GM03348 (cell line): ENCODE measurements at places on chromosomes 12 and 14.

DNA sequence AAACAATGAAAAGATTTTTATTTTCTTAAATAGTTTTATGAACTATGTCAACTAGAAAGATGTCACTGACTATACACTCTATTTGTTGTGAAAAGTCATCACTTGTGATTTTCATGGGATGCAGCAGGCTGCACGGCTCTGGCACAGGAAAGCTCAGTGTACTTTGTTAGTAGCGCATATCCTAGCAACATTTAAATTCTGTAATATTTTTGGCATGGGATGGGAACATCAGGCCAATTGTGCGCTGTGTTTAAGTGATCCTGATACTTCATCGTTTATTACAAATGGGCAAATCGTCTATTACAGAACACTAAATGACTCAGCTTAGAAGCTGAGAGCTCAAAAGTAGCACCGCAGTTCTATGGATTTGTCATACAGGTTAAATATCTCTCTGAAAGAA, 60.7 kb upstream of the SAV1 start:
- DNase-seq, result no peak

DNA sequence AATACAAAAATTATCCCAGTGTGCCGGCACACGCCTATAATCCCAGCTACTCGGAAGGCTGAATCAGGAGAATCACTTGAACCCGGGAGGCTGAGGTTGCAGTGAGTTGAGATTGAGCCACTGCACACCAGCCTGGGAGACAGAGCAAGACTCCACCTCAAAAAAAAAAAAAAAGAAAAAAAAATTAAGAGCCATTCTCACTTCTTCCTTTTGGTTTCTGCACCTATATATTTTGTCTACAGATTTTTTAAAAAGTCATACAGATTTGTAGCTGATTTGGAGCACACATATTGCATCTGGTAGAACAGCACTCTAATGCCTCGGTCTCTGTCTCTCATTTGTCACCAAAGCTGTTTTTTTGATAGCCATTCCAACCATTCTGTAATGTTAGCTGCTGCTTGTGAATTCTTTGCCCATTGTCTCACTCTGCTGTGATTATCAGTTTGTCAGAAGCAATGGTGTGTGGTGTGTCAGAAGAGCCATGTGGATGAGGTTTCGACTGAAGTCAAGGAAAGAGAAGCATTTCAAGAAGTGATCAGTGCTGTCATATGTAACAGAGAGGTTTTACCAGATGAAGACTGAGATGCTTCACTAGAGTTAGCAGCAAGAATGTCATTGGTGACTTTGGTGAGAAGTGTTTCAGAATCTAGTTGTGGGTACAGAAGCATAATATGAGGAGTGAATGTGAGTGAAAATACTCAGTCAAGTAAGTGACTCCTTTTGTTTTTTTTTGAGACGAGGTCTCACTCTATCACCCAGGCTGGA, 8.7 kb upstream of the KTN1 start:
- DNase-seq, result no peak

DNA sequence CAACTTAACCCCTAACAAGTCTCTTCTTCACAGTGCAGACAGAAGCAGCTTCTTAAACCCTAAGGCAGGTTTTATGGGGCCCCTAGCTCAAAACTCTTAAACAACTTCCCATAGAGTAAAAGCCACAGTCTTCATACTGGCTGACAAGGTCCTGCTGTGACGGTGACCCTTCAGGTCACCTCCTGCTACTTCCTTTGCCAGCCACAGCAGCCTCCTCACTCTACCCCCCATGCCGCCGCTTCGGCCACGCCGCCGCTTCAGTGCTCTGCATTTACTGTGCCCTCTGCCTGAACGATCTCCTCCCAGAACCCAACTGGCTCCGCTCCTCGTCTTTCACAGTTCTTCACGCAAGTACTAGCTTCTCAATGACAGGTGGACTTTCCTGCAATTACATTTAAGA, 45.5 kb downstream of the ACADS start:
- DNase-seq, result no peak

GRCh38 chr14:68458840-68459469, 333.9 kb downstream of the ZFP36L1 start:
- DNase-seq, result peak; percentile 70

- DNase-seq, result peak; percentile 33
Observed at GRCh38 chr14:89674936-89675335, 257.9 kb upstream of the FOXN3 start.

GRCh38 chr14:34220921-34221320, 241.1 kb downstream of the SPTSSA start:
- DNase-seq, result no peak

GRCh38 chr12:6450091-6450868, 1.6 kb upstream of the TAPBPL start:
- no peak for DNase-seq

- no peak for DNase-seq
Observed at GRCh38 chr14:99188731-99189191, 83.2 kb downstream of the BCL11B start.

DNA sequence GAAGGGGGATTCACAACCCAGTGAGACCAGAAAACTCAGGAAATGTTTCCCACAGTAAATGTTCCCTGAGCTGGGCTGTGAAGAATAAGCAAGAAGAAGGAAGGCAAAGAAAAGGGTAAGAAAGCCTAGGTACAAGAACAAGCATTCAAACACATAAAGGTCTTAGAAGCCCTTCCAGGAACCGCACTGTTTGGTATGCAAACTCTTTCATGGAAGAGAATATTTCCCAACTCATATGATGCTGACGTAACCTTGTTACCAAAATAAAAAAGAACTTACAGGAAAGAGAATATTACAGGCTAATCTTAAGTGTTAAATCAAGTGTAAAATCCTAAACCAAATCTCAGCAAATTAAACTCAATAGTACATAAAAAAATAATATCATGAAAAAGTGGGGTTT, 23.6 kb downstream of the MED6 start:
- no peak for DNase-seq

DNA sequence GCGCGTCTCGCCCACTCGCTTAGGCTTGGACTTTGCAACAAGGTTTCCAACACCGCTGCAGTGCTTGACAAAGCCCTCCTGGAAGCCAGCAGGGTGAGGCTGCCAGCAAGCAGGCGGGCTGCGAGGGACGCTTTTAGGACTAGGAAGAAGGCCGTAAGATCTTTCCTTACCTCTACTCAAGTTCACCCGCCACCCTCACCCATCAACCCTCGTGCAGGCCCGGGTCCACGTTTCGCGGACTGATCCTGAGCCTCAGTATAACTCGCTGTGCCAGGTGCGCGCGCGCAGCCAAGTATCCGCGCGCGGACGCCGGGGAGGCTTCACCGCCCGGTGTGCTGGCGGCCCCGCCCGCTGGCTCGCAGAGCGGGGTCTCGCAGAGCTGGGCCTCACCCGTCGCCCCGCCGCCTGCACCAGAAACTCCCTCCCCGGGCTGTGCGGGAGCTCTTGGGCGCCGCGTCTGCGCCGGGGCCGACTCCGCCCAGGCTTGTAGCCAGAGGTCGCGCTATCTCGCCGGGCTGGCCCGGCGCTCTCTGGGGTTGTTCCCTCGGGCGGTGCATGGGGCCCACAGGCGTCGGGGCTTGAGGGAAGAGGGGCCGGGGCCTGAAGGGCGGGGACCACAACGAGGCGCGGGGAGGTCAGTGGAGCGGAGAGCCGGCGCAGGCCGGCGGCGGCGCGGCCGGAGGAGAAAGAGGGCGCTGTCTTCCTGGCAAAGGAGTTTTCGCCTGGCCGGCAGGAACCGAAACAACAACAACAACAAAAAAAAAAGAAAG, 7.6 kb upstream of the SIX1 start:
- DNase-seq, result peak; percentile 84

GRCh38 chr12:12608557-12608957, 3.1 kb upstream of the CREBL2 start:
- no peak for DNase-seq

DNA sequence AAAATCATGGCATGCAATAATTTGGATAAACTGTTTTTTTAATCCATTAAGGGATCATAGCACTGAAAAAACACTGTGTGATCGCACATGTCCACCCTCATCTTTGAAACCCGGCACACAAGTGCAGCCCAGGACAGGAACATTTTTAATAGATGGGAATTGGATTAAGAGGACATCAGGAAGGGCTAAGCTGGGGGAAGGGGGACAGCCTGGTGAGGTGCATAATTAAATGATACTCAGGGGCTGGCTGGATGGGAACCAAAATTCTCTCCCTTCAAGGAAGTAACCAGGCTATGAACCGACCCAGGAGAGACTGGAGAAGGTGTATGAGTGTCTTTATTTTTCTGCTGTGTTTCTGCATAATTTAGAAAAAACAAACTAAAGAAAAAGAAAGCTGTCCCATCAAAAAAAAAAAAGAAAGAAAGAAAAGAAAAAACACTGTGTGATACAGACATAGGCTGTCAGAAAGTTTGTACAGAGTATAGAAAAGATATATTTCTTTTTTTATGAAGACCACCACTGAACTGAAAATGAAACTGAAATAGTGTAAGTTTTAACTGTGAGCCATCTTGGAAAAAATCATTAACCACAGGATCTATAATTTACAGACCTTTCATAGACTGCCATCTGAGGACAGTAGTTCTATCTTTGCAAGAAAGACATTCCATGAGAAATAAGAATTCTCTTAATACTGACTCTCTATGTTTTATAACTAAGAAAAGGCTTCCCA, 75.1 kb upstream of the SLC38A4 start:
- DNase-seq, result no peak

DNA sequence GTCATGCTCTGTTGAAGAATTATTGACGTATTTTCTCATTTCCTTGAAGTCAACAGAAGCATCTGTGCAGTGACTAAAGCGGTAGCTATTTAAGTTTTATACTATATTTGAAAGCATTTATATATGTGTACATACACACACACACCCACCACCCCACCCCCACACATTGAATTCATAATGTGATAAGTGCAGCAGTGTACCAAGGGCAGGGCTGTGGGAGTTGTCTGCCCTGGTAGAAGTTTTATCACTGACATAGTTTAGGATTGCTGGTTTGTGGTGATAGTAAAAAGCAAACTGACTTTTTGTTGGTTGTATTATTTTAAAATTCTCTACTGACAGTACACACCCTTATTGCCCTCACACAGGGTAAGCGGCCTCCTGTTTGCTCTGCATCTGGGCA, 39.1 kb downstream of the GAS2L3 start:
- no peak for DNase-seq

DNA sequence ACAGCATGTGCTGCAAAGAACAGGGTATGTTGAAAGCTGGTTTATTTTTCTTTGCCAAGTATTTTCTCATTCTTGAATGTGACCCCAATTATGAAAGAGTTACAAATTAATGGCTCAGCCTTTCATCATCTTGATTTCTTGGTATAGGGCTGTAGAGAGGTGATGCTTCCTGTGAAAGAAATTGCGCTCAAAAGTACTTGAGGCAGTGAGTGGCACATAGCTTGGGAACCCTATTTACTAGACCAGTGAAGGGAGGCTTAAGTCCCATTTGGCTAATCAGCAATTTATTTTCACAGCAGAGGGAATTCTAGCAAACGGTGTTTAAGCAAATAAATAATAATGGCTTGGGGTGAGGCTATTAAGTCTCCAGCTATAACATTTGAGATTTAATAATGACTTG, 153.9 kb upstream of the MIS18BP1 start:
- no peak for DNase-seq

DNA sequence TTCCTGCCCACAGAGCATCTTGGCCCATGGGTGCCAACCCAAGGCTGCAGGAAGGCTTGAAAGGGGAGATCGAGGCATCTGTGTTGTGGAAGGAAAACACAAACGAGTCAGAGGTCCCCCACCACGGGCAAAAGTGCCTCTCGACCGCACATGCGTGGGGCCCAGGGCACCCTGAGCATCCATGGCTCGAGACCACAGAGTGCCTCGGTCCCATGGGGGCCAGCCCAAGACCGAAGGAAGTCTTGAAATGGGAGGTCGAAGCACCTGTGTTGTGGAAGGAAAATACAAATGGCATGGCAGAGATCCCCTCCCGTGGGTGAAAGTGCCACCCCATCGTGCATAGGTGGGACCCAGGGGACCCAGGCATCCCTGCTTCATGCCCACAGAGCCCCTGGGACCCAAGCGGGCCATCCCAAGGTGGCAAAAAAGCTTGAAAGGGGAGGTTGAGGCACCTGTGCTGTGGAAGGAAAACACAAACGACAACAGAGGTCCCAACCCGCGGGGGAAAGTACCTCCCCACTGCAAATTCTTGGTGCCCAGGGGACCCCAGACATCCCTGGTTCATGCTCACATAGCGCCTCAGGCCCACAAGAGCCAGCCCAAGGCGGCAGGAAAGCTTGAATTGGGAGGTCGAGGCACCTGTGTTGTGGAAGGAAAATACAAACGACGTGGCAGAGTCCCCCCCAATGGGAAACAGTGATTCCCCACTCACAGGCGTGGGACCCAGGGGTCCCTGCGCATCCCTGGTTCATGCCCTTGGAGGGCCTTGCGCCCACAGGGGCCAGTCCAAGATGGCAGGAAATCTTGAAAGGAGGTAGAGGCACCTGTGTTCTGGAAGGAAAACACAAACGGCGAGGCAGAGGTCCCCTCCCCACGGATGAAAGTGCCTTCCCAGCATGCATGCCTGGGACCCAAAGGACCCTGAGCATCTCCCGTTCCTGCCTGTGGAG, 373.0 kb downstream of the ALG10 start:
- peak; percentile 3 for DNase-seq

DNA sequence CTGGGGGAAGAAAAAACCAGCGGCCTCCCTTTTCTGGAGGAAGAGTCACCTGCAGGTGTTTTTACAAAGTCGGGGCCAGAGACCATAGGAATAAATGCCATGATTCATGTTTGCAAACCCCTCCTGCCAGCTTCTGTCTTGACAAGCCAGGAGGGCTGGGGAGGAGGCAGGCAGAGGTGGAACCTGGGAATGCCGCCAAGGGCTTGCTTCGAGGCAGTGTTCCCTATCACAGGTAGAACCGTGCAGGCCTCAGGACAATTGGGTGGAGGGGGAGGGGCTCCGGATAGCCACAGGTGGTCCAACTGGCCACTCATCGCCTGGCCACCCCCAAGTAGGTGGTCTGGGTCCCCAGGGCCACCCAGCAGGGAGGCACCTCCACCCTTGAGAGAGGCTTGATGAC, 14.2 kb upstream of the DLK1 start:
- no peak for DNase-seq

GRCh38 chr12:53700567-53700966, 24.7 kb upstream of the ATP5MC2 start:
- DNase-seq, result no peak

DNA sequence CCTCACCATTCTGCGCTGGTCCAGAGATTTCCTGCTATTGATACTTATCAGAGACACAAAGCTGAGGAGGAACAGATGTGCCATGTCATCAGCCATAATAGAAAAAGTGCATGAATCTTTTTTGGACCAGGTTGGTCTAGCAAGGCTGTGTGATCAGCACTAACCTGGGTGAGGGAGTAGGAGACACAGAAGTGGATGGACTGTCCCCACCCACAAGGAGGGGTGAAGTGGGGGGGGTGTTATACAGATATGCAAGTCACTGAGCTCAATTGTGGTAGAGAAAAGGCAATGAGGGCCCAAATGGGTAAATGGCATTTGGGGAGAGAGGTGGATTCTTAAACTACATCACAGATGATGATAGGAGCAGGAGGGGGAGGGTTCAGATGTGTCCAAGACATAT, 123.0 kb downstream of the SAMD4A start:
- no peak for DNase-seq

- no peak for DNase-seq
Observed at GRCh38 chr12:81005606-81006005, 67.9 kb upstream of the LIN7A start.

GRCh38 chr12:50032854-50033581, 7.7 kb upstream of the RACGAP1 start:
- peak; percentile 28 for DNase-seq
